ENCODE measurements at places on chromosomes 5 and 9.

DNA sequence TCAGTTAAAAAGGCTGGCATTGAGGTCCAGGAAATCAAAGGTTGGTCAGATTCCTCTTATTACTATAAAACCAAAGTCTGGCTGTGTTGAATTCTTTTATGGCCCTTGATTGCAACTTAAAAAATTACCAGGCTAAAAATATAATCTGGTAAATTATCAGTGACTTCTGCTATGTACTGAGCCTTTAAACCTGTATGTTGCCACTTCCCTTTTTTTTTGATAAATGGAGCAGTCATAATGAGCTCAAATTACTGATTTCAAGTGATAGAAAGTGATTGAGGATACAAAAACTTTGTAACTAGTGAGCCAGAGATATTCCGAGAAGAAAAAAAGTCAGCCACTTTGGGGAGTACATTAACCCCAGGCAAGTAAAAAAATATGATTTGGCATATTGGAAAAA is 100.1 kb downstream of the GIN1 start:
- no peak for DNase-seq

DNA sequence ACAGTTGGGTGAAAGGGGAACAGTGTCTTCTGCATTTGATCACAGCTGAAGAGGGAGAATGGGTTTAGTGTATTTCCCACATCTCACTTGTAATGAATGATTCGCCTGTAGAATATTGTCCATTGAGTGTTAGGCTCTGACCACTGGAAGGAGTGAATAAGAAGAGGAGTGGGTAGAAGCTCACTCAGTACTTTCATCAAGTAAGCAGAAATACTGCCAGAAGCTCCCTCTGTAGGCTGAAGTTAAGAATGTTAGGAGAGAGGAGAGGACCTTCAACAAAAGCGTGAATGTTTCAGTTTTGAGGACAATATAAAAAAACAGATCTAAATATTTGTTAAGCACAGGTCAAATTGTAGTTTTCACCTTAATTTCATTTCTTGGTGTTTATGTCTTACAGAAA is 27.5 kb downstream of the FSD1L start:
- no peak for DNase-seq

DNA sequence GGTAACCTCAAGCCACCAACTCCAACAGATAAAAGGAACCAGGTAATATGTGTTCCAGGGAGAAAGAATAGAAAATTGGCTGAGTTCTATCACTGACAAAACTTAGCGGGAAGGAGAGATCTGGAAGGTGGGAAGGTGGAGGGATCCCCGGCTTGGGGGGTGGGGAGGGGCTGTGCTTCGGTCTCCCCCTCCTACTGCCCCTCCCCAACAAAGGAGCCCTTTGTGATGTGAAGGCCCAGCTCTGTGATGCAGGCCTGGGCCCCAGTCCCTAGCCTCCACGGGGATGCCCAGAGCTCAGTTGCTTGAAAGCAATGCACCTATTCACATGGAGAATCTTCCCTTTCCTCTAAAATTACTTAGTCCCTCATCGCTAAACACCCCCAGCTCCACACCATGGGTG is 4.4 kb upstream of the ZNF484 start:
- no peak for DNase-seq

GRCh38 chr5:80172067-80172695 is 83.7 kb downstream of the SERINC5 start:
- DNase-seq = no peak

- no peak for DNase-seq
These were observed 200.7 kb downstream of the FANCC start for GRCh38 chr9:95116808-95117204.

DNA sequence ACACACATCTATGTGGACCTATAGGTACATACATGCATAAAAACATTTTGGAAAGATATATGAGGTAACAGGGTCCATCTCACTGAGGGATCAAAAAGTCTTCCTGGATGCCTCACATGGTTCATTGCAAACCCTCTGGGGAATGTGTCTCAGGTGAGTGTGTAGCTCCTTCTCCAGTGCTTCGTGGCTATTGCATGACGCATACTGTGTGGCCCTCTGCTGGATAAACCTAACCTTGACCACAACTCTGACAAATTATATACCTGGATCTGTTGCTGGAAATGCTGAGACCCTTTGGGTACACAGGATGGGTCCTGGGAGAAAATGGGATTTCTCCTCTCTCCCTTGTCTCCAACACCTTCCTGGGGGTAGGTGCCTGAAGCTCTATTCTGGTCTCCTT is 91.9 kb downstream of the JAKMIP2 start:
- DNase-seq = no peak

DNA sequence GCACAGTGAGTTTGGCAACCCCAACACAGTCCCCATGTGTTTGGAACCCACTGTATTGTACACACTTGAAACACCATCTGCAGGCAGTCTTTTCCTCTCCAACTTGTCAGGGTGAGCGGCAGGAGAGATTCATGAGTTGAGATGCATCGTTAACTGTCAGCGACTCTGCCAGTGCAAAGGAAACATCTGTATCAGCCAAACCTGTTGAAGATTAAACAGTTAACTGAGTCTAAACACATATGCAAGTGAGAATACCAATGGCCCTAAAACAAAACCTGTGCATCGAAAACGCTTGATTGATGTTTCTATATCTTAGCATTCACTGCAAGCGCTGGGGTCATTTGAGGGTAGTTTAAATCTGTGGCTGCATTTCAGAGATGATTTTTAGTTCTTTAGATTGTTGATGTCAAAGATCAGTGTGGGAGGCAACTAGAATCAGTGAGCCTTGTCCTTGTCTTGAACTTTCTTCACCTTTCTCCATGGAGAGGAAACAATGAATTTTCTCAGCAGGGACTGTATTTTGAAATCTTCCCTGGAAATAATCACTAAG is 41.3 kb upstream of the PAM start:
- DNase-seq = no peak

GRCh38 chr5:157912621-157913325 is 53.8 kb upstream of the CLINT1 start:
- DNase-seq = no peak

GRCh38 chr5:168525856-168526255 is 3.2 kb upstream of the FBLL1 start:
- no peak for DNase-seq

DNA sequence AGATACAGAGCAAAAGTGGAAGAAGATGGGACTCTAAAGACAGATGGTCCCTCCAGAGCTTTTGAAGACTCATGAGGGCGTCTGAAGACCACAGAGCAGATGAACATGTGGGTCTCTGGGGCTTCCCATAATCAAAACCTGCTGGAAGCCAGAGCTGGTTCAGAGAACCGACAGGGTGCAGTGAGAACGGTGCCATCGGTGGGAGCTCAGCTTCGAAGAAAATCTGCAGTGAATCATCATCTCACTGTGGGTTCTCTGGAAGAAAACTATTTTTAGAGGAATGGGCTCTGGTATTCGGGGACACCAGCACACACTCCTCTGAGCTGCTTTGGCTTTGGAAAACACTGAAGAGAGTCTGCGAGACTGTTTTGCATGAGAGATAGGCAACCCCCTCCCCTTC is 222.4 kb upstream of the PANK3 start:
- DNase-seq = no peak

DNA sequence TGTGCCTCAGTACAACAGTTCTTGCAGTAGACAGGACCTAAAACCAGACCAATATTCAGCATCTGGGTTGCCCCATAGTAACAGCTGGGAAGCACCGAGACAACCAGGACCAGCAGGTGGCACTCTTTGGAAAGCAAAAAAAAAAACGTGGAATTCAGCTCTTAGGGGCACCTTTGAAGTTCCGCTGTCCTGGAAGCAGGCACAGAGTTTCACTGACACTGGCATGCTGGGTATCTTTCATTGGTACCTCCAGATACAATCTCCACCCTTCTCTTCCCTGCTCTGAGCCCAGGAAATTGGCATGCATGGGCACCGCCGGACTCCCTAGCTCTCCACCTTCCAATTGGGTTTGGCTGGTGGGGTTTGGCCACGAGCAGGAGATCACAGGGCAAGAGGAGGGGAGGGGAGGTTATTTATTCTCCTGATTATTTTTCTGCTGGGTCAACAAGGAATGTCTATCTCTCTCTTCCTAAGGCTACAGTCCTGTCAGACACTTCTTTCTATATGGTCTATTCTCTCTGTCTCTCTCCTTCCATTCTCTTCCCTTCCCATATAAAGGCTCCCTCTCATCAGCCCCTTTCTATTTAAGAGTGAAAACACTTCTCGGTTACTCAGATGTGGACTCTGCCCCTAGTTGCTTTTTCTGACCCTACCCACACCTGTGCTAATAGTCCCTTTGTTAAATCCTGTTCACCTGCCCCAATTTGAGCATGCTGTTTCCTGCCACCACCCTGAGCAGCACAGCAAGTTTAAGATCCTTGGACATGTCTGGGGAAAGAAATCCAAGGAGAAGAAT is 1.9 kb upstream of the IDNK start:
- DNase-seq = no peak

DNA sequence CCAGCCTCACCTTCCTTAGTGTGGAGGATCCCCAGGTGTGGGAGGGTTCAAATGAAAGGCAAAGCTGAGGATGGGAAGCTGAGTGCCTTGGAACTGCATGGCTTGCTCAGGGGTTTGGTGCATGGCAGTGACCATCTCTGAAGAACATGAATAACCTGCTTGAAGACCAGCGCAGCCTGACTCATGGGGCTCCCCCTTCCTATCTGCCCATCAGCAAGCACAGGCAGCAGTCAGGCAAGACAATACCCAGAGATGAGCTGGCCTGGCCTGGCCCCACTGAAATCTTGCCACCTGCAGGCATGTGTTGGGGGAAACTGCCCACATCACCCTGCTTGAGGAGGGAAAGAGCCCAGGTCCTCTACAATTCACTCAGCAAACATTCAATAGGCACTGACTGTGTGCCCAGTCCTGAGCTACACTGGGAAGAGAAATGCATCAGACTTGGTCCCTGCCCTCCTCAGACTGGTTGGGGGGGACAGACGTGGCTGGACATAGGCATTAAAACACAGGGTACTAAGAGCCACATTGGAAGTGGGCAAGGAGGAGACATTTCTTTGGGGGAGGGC is 105.0 kb upstream of the ALDH1B1 start:
- DNase-seq = no peak
